T-helper 2 cell treated with Interferon-gamma antibody and Interleukin-4, amounts not matched to agents 5 μg/mL and 100 μg/mL, for 36 hours (primary cell): ENCODE measurements at places on chromosomes 13 and 19.

DNA sequence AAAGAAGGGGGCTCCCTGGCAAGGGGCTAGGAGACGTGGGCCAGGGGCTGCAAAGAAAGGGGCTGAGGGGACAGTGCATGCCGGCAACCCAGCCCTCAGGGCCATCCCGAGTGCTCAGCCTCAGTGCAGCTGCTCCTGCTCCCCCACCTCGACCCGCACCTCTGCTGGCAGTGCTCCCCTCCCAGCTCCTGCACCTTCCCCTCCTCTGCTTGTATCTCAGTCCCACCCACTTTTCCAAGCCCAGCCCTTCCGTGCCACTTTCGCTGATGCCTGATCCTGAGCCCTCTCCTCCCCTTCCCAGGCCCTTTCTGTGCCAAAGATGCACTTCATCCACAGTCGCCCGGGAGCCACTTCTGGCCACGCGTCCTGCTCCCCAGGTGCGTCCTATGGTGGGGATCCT is 69.9 kb upstream of the KCTD15 start:
- no peak overlapping the region for H3K4me3 ChIP-seq
- no peaks in the 10 kb centered on the region for H3K27me3 ChIP-seq
- no peak overlapping the region for H3K27ac ChIP-seq
- DNase-seq = no peak
- H3K36me3 ChIP-seq = no peaks in the 10 kb centered on the region

DNA sequence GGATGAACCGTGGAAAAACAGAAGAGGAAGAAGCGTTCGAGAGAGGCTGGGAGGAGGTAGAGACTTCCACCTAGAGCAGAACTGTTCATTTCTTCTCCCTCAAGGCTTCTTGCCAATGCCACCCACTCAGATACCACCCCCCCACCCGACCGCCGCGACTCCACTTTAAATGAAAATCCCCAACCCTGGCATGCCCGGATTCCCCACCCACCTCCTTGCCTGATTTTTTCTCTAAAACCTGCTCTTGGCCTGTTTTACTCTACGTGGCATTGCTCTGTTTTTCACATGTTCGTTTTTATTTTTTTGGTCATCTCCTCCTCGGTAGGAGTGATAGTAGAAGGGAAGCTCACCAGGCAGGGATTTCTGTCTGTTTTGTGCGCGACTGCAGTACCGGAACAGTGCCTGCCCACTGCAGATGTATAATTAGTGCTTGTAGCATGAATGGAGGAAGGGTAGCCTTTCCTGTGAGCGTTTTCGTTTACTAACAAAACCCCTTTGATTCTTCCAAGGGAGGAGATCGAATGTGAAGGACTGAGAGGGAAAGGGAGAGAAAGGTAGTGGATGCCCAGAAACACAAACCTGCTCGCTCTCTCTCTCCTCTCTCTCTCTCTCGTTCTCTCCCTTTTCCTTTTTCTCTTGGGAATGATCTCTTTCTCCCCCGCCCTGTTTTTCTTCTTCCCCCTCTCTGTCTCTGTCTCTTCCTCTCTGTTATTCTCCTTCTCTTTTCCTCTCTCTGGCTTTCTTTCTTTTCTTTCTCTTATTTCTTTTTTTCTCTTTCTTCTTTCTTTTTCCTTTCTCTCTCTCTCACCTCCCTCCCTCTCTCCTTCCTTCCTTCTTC is 2.2 kb downstream of the CD70 start:
- H3K4me1 ChIP-seq = peaks cover 52% of the 10 kb centered on the region
- DNase-seq = no peak
- peaks cover 31% of the 10 kb centered on the region for H3K36me3 ChIP-seq
- H3K27ac ChIP-seq = peak overlapping the region; percentile 70
- H3K4me3 ChIP-seq = peak overlapping the region; percentile 95

- peaks cover 5% of the 10 kb centered on the region for H3K4me1 ChIP-seq
- DNase-seq = no peak
- H3K27me3 ChIP-seq = peaks cover 7% of the 10 kb centered on the region
These were observed 20.2 kb downstream of the CERS1 start for GRCh38 chr19:18875726-18876125.

DNA sequence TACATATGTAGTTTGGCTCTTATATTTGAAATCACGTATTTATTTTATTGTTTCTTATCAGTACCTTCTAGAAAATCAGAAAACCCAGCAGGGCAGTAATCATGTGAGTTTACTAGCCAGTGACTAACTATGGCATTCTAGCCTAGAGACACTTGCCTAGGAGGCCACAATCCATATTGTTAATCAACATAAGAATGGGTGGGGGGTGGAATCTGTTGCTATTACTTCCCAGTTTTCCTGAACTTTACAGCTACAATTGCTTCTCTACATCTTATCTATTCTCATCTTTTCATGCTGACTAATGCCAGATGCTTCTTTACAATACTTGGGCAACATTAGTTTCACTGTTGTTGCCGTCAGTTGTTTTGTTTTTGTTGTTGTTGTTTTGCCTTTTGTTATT is 18.7 kb upstream of the ATXN8OS start:
- H3K36me3 ChIP-seq = no peaks in the 10 kb centered on the region
- H3K4me1 ChIP-seq = no peaks in the 10 kb centered on the region
- H3K4me3 ChIP-seq = no peak overlapping the region
- DNase-seq = no peak
- H3K27me3 ChIP-seq = no peaks in the 10 kb centered on the region
